Inflammatory macrophage (primary cell): ENCODE measurements at places on chromosomes 5 and 9.
A peak's percentile ranks its signal among the peaks of the same experiment; 100 is the strongest.

DNA sequence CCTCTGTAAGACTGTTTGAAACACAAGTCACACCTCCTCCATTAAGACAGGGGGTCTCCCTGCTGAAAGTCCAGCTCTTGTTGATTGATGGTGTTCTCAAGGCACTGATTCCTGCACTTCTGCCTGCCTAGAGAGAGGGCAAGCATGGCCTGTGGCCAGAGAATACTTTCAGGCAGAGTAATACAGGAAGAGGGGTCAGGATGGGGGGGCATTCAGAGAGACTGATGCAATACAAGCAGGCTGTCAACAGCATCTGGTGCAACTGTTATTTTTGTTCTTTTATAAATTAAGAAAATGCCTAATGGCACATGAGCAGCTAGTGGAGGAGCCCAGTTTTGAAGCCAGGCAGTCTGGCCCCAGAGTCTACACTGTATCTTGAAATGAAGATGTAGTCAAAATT is 302.2 kb downstream of the DIRAS2 start:
- no peak for DNase-seq

GRCh38 chr9:82799286-82799685 is 263.7 kb downstream of the RASEF start:
- no peak for DNase-seq

GRCh38 chr5:14188778-14189177 is 45.6 kb downstream of the TRIO start:
- no peak for DNase-seq

DNA sequence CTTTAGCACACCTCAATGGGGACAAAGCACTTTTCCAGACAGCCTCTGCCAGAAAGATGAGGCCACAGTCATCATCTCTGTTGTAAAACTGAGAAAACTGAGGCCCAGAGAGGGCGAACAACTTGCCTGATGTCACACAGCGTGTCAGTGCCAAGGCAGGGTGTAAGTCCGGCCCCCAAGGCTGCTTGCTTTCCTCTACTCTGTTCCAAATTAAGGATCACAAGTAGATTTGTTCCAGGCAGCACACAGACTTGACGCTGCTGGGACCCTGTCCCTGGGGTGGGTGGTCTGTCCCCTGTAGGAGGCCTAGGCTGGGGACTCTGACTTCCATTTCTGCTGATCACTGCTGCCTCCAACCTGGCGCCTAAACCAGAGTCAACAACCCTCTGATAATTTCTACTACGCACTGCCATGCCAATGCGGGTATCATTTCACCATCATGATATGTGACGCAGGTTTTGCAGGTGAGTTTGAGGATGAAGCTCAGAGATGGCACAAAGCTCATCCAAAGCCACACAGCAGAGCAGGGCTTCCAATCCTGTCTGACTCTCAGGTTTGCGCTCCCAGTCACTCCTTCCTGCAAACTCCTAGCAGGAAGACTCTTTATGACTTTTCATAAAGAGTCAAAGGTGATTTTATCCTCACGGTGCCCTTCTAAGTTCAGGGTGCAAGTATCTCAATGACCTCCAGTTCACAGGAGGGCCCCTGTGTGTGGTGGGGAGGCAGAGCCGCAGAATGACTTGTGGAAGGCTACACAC is 13.5 kb upstream of the RALGDS start:
- DNase-seq, result no peak

DNA sequence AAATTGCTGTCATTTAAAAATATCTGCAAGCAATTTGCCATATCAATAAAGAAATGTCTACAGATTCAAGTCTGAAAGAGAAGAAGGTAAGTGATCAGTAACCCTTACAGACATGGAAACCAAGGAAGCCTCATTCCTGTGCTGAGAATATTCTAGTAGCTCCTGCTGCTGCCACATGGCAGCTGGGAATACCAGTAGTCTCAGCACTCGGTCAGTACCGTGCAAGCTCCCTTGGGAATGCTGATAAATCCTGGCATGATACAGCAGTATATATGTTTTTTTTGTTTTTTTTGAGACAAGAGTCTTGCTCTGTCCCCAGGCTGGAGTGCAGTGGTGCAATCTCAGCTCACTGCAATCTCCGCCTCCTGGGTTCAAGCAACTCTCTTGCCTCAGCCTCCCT is 27.9 kb downstream of the NANS start:
- DNase-seq, result no peak

- no peak for DNase-seq
Observed at GRCh38 chr9:91840882-91841281, 109.1 kb downstream of the ROR2 start.

- DNase-seq, result no peak
Observed at GRCh38 chr5:129616517-129616916, 131.4 kb upstream of the MINAR2 start.

DNA sequence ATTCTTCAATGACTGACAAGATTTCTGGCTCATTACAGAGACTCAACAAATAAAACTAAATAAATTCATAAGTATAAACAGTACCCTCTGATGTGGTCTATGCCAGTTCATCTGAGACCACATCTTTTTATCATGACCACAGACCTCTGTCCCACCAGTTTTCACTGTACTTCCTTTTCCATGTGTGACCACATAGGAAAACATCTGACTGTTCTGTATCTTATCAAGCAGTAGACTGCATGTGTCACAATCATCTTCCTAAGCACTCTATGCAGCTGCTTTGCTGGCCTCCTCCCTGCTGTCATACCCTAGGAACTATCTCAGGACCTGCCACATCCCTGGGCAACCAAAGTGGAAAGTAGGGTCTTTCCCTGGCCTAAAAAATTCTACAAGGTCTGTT is 205.0 kb upstream of the ZNF462 start:
- DNase-seq, result no peak

- DNase-seq, result no peak
Observed at GRCh38 chr5:74396913-74397622, 243.5 kb downstream of the ENC1 start.

DNA sequence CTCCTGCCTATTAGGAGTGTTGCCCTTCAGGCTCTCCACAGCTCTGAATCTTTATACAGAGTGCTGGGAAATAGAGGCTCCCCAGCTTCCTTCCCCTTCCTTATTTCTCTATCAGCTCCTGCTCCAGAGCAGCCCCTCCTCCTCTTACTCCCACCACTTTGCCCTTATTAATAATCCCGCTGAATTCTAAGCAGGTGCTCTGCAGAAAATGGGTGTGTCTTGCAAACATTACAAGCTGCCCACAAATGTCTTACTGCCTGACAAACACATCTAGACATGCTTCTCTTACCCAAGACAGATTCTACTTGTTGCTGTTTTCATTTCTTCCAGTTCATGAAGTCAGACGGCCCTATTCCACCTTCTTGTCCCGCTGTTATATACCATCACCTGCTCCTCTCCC is 6.4 kb downstream of the PHF24 start:
- no peak for DNase-seq

DNA sequence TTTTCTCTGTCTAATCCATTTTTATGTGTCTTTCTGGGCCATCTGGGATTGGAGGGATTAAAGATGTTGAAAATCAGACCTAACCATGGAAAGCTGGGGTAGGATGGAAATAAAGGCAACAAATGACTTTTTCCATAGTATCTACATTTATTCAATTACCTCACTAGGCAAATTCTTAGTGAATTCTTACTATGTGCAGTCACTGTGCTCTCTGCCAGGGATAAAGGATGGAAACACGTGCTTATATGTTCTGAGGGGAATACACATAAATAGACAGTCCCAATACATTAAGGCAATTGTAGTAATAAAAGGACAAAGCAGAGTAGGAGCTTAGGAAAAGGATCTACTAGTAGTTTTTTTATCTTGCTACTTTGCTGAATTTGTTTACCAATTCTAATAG is 214.2 kb downstream of the PRR16 start:
- DNase-seq, result no peak

DNA sequence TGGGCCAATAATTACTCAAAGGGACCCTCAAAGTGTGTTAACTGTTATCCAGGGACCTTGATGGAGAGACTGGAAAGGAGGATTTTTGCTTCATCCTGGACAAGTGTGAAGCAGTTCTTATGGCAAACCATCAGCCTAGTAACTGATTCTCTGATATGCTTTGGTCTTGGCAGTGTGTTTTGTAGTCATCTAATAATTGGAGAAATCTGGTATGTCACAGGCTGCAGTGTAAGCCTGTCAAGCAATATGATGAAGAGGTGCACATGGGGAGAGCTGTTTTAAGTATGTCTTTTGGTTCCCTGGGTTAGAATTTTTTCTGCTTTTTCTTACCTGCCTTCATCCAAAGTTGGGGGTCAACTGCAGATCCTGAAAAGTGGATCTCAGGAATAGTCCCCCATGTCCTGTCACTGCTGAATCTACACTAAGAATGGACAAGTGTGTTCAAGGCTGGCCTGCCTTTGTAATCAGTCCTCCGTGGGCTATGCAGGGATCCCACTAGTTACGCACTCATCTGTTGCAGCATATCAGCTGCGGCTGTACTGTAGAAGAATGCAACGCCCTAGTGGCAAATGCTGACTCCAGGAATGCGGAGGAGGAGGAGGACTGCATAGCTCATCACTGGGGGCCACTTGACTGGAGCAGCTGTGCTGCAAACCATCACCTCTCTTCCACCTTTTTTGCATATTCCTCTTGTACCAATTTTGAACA is 1.9 kb downstream of the SPTAN1 start:
- DNase-seq, result peak; percentile 64

DNA sequence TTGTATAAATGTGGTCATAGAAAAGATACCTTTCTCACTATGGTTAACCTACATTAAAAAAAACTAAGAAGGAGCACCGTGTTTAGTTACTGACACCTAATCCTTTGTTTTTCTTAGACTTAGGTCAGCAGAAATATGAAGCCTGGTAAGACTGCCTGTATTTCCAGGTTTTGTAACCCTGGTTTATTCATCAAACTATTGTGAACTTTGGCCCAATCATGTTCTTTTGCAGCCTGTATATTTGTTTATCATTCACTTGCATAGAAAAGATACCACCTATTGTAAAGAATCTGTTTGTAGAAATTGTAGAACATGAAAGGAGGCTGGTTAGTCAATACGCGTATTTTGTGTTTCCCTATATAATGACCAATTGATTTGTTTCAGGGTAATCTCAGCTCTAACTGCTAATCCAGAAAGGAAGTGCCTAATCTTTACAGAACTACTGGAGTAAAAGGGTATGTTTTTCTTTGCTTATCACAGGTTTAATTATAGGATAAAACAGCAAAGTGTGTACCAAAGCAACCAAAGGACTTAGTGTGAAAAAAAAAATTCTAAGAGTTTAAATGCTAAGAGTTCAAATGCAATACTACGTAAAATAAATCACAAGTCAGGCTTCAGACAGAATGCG is 103.6 kb downstream of the LURAP1L start:
- DNase-seq, result no peak
